Uterus (tissue), 4 donors: ENCODE measurements at places on chromosomes 12 and 14. TPM values are rescaled to one million over a fixed set of nuclear protein-coding genes. Genes with fewer than 3 reads are reported as not detected.

DNA sequence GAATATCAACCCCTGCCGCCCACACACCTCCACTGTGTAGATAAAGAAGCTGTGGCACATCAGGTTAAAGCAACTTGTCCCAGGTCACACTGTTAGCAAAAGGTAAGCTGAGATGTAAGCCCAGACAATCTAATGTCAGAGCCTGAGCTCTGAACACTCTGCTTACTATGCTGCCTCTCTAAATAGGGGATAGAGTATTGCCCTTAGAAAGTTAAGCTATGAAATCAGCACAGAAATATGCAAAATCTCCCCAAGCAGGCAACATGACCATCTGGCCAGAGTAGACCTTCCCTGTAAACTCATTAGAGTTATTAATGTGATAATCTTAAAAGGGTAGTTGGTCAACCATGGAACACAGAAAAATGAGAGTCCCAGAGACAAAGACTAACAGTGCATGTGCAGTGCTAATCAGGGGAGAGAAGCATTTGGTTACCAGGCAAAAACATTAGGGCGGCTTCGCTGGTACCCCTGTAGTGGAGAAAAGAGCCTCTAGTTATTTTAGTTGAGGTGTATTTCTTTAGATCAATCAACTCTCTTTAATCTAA, 171.0 kb downstream of the BTG1 start:
- DNase-seq, result no peak

DNA sequence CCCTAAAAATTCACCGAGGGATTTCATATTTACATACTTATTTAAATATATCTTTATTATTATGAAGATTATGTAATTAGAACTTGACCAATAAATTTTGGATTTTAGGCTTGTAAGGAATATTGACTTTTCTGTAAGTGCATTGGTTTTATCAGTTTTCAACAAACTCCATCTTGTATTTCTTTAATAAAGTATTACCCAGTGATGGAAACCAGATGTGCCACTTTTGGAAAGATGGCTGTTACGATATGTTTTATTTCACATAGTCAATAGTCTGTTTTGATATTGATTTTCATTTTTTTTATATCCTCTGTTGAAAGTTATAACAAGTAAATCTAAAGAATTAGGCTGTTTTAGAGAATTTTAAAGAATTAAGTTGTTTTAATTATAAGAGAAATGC, 1.8 kb downstream of the MON2 start:
- no peak for DNase-seq

DNA sequence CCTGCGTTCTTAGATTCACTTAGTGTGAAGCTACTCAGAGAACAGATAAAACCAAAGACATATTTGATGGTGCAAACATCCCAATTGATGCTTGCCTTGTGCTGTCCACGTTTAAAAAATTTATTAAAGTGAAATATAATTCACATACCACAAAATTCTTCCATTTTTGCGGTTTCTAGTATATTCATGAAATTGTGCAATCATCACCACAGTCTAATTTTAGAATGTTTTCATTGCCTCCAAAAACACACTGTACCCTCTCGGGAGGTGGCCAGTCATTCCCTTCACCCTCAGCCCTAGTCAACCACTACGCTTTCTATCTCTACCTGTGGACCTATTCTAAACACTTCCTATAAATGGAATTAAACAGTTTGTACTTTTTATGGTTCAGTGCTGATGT, 1109.2 kb downstream of the FLRT2 start:
- DNase-seq, result no peak

DNA sequence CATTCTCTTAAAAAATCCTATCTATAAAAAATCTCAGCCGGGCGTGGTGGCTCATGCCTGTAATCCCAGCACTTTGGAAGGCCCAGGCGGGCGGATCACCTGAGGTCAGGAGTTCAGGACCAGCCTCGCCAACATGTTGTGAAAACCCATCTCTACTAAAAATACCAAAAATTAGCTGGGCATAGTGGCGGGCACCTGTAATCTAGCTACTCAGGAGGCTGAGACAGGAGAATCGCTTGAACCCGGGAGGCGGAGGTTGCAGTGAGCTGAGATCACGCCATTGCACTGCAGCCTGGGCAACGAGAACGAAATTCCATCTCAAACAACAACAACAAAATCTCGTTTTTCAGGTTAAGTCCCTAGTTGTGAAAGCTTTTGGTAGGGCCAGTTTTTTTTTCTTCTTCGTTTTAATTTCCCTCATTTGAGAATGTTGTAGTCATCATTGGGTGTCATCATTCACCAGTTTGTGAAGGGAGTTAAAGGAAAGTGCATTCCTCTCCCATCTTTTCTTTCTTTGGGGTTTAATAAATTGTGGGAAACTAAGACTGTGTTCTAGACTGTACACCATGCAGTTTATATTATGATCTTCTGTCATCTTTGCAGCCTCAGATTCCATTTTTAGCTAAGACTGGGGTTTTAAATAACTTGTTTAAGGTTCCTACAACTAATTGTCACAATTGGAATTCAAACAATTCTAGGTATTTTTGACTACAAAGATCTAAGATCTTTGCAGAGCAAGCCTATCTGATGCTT, 23.9 kb downstream of the MDM2 start:
- DNase-seq, result no peak

DNA sequence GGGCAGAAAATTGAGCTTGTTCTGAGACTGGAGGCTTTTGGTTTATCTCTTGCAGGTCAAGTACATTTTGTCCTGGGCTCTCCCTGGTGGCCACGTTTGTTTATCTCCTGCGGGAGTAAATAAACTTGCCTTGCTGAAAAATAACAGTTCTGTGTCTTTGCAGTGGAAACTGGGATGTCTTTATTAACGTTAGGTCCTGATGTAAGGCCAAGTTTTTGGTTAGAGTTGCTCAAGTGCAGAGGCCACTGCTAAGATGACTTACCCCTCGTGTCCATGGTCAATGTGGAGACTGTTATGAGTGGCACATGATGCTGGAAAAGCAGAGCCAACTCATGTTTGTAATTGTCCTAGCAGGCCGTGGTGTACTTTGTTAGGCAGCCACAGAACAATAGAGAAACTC, 3.8 kb downstream of the PTPN11 start:
- DNase-seq, result no peak

DNA sequence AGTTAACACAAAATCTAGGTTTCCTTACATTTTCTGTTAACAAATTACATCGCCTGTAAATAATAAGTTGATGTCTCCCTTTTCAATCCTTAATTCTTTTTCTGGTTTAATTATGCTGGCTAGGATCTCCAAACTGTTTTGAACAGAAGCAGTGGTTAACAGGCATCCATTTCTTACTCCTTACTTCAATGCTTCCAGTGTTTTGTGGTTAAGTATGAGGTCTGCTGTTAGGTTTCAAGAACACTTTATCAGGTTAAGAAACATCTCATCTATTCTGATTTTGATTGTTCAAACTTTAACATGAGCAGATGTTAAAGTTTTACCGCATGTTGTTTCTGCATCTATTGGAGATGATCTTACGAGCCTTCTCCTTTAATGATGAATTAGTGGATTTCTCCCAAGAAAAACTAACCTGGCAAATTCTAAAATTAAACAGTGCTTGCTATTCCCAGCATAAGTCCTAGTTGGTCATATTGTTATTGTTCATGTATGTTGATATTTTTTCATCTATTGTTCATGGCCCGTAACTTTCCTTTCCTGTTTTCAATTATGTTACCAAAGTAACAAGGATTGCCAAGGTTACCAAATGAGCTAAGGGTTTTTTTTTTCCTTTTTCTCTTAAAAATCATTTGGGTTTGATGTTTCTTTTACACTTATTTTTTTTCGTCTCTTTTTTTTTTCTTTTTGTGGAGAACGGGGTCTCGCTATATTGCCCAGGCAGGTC, 33.4 kb downstream of the POLE start:
- no peak for DNase-seq

DNA sequence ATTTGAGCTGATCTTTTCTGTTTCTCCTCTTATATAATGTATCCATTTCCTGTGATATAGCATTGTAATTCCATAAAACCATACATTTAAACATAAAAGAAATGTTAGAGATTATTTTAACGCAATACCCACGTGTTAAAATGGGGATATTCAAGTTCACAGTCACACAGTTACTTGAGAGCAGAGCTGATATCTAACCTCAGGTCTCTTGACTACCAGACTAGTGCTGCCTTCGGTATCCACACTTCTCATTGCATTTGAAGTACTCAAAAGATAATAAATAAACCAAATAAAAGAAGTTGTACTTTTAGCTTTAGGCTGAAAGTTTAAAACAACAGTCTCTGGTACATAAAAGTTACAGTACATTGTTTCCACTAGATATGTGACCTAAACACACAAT, 2.9 kb downstream of the CLECL1 start:
- no peak for DNase-seq

DNA sequence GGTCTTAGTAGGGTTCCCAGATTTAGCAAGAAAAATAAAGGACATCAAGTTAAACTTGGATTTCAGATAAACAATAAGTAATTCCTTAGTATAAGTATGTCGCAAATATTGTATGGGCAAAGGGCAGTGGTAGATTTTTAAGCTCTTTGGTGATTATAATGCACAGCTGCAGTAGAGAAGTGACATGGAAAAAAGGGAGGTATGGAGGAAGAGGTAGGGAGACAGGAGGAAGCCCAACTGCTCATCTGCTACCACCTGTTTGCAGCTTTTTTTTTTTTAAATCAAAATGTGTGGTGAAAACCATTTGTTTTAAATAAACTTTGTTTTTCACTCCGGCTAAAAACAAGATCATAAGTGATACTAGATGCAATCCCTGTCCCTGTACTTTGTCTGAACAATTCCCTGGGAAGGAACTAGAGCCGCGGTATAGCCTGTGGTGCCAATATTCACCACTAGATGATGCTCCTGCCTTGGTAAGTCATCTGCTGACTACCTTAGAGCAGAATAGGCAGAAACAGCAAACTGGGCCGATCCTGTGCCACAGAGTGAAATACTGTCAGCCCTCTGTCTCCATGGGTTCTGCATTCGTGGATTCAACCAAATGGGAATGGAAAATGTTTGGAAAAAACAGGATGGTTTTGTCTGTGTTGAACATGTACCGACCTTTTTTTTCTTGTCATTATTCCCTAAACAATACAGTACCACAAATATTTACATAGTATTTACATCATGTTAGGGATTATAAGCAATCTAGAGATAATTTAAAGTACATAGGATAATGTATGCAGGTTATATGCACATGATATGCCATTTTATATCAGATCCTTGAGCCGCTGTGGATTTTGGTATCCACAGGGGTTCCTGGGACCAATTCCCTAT, 62.4 kb upstream of the PLBD1 start:
- DNase-seq, result peak; percentile 75

GRCh38 chr12:114672817-114673168, 11.2 kb downstream of the TBX3 start:
- DNase-seq, result no peak

- DNase-seq, result no peak
Measured at GRCh38 chr12:95591731-95592130, 40.5 kb upstream of the USP44 start.

- no peak for DNase-seq
Measured at GRCh38 chr12:117685110-117685926, 283.5 kb downstream of the KSR2 start.

DNA sequence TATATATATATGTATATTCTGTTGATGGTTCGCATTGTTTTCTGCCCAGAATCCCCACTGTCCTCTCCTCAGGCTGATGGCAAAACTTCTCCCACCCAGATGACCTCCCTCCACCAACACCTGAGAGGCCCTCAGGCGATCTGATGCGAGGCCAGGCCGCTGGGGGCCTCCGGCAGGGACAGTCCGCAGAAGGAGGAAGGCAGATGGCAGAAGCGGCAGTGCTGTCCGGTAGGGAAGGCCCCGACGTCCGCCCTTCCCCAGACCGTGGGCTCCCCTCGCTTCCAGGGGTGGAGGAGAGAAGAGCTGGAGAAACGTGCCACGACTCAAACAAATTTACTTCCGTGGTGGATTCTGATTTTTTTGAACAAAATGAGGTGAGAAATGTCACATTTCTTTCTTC, 178.3 kb upstream of the RGS6 start:
- DNase-seq, result no peak

GRCh38 chr12:104420868-104421267, 35.9 kb upstream of the CHST11 start:
- no peak for DNase-seq

GRCh38 chr14:60363687-60364086, 114.7 kb downstream of the PPM1A start:
- no peak for DNase-seq

GRCh38 chr12:111340231-111340630, 28.7 kb downstream of the PHETA1 start:
- DNase-seq, result no peak

DNA sequence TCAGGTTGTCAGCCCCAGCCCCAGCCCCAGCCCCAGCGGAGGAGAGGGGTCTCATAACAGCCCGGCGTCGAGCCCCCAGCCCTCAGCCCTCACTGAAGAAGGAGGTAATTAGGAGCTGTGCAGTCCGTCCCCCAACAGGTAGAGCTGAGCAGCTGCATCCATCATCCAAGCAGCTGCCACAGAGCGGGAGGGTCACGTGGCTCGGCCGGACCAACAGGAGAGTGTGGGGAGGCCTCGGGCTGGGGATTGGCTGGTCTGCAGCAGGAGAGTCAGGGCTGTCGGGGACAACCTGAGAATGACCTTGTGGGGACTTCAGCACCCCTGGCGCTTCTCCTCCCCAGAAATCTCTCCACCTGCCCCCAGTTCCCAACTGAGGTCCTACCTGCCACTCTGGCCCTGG, 29.6 kb downstream of the SMUG1 start:
- DNase-seq, result no peak

GRCh38 chr14:33350366-33350990, 411.8 kb downstream of the NPAS3 start:
- DNase-seq, result no peak

- DNase-seq, result no peak
Measured at GRCh38 chr12:72110937-72111650, 161.1 kb upstream of the TRHDE start.

DNA sequence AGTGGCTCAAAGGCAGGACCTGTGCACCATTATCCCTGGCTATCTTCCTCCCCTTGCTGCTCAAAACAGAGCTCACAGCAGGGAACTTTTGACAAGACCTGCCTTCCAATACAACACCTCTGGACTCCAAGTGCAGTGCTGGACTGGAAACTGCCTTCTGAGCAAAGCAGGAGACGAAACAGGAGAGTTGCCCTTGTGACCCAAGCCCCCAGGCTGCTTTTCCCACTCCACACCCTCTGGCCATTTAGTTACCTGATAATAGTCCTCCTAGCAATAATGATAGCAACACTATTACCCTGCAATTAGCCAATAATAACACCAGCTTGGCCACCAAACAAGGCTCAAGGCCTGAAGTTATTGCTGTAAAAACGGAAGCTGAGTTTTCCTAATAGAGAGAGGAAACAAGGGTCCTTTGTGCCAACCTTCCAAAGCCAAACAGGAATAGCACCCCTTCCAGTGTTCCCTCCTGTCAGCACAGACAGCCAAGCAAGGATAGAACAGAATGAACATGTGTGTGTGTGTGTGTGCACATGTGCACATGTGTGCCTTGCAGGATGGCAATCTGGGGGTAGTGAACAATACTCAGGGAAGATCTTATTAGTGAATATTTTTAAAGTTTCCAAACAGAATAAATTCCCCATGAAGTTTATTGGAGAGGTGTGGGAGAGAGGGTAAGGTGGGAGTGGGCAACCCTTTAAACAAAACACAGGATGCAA, 9.2 kb upstream of the KRT73 start:
- DNase-seq, result no peak

FITM1 gene
- total RNA-seq, result 1.3 TPM

MIP gene
- not detected for total RNA-seq

GALC gene
- total RNA-seq, result 40.2 TPM

SLC38A4 gene
- 1.5 TPM for total RNA-seq

NRL gene
- 1.3 TPM for total RNA-seq

DHRS2 gene
- total RNA-seq, result 0.28 TPM

DBX2 gene
- 0.35 TPM for total RNA-seq

LRRC43 gene
- 2.4 TPM for total RNA-seq

DNAI7 gene
- total RNA-seq, result 4.8 TPM

TMEM106C gene
- total RNA-seq, result 157 TPM

HEATR5A gene
- 31.5 TPM for total RNA-seq

ARHGAP5 gene
- total RNA-seq, result 83.8 TPM

TMEM253 gene
- not detected for total RNA-seq

NAA25 gene
- total RNA-seq, result 48.7 TPM
